Fibroblast of skin of left quadriceps (primary cell): ENCODE measurements at places on chromosomes 1 and 21.

DNA sequence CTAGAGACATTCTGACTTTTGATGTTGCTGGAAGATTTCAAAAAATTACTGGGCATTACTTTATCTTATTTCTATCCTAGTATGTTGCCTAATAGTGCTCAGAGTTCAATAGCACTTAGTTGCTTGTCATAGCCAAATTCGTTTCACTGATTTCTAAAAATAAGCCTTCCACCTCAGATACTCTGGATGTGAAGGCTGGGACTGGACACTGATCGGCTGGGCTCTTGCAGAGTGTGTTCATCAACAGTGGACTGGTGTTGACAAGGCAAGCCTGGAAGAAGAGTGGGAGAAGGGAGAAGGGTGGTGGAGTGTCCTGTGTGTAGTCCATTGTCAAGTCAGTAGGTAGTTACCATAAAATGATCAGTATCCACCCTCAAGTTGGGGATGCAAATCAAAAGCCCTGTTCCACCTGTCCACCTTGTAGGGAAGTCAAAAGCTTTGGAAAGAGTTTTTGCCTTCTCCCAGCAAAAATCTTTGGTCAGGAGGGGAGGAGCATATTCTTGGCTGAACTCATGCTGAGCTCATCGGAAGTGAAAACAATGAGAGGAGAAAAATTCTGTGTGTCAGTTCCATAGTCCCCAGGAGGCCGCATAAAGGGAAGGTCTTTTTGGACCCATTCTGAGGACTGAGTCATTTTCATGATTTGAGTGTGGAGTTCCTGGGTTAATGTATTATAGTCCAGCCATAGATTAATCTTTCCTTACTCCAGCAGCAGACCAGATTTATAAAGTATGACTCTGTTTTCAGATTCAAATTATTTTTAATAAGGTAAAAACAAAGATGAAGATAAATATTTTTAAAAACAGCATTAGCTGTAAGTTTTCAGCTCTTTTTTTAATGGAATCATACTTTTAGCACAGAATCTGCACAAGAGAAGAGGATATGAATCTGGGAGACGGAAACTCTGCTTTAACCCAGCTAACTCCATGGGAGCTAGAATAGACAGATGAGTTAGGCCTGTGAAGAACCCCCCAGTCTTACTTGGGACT lies 99.5 kb upstream of the BMP8A start:
- peak; percentile 67 for DNase-seq

DNA sequence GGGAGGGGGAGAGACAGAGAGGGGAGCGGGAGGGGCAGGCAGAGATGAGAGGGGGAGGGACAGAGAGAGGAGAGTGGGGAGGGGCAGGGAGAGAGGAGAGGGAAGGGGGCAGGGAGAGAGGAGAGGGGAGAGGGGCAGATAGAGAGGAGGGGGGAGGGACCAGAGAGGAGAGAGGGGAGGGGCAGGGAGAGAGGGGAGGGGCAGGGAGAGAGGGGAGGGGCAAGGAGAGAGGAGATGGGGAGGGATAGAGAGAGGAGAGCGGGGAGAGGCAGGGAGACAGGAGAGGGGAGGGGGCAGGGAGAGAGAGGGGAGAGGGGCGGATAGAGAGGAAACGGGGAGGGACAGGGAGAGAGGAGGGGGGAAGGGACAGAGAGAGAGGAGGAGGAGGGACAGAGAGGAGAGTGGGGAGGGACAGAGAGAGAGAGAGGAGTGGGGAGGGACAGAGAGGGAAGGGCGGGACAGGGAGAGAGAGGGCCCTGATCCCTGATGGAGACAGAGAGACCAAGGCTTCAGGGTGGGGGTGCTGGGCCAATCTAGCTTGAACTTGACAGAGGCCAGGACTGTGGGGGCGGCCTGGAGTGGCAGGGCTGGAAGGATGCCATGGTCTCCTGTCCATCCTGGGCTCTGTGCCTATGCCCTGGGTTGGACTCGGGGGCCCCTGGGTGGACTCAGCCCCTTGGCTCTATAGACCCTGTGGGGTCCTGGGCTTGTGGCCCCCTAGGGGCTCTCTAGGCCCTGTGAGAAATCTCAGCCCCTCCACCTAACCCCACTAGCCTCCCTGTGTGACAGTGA lies 43.6 kb downstream of the DMRTB1 start:
- DNase-seq = no peak

DNA sequence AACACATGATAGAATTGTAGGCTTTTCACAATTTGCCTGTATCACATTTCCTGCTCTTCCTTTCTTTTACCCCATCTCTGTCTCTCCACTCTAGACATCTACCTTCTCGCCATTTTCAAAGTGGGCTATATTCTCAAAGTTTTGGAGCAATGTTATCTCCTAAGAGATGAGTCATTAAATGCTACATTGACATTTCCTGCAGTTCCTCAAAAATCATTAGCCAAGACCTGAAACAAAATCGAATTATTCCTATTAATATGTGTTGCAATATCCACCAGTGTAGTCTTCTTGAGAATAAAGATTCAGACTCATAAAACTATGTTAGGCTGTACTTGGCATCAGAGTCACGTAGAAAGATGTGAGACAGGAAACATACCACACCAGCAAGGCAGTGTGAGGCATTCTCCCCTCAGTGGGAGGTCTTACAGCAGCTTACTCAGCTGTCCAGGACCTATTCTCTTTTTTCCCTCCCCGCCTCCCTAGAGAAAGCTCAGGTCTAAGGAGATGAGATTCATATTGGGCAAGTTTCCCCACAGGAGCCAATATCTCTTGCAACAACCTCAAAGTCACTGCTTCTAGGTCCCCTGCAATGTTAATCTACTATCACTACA lies 38.8 kb downstream of the FRRS1 start:
- peak; percentile 71 for DNase-seq

GRCh38 chr1:157399984-157400382 lies 152.3 kb downstream of the FCRL5 start:
- no peak for DNase-seq

GRCh38 chr1:207959141-207959825 lies 48.4 kb upstream of the CD34 start:
- no peak for DNase-seq

DNA sequence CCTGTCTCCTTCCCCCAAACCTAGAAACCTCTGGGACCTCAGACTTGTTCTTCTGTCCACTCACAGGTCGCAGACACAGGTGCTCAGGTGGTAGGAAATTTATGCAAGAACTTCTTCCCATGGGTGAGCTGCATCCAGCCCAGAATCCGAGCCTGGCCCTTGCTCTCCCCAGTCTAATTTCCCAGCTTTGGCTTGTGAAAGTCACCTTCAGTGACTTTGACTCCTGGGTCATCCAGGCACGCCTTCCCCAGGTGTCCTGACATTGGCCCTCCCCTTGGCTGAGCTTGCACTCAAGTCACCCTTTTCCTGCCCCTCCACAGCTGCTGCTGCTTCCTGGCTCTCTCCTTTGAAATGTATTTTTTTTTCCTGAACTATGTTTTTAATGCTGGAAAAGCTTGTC lies 6.6 kb downstream of the IPO13 start:
- DNase-seq = no peak

- peak; percentile 14 for DNase-seq
Observed at GRCh38 chr1:42682739-42683531, 717 bp downstream of the YBX1 start.

DNA sequence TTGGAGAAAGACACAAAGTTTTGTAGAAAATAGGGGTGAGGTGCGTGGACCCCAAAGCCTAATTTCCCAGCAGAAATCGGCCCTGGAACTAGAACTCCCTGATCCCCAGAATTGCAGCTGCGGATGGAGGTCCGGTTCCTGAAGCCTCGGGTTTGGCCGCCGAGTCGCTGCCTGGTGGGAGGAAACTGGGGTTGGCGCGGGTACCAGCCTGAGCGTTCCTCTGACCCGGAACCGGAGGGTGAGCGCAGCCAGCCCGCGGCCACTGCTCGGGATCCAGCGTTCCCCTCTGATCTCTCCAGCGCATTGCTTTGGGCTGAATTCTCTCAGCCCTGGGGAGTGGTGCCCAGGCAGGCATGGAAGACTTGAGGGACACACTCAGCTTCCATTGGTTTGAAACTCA lies 1.6 kb downstream of the ST6GALNAC5 start:
- DNase-seq = no peak

GRCh38 chr1:219801156-219801820 lies 127.1 kb downstream of the SLC30A10 start:
- DNase-seq = no peak

- peak; percentile 41 for DNase-seq
Observed at GRCh38 chr1:225424562-225425200, 3.2 kb downstream of the LBR start.

DNA sequence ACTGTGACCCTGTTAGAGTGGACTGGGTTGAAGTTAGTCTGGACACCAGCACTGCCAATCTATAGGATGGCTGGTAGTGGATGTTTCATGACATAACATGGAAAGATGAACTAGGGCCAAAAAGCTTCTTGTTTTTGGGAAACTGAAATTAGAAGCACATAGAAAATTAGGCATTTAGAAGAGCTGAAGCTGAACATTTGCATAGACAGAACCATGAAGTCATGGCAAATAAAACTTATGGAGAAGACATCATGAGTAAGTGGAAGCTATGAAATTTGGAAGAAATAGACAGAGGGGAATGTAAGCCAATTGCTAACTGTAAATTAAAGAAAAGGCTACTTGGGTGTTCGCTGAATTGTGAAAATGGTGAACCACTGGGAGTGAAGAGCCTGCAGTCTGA lies 2.7 kb upstream of the S100A11 start:
- DNase-seq = no peak

- DNase-seq = peak; percentile 66
Observed at GRCh38 chr1:51063121-51063520, 38.9 kb upstream of the C1orf185 start.
